ENCODE measurements at places on chromosomes 13 and 19. TPM values are rescaled to one million over a fixed set of nuclear protein-coding genes. Genes with fewer than 3 reads are reported as not detected.

Gene FXYD7
- not detected for total RNA-seq

Gene ENOX1
- 0.74 TPM for total RNA-seq

Gene APLP1
- total RNA-seq = 99.1 TPM

Gene FSTL3
- 153 TPM for total RNA-seq

Gene C1QTNF9
- total RNA-seq = not detected

Gene LCP1
- total RNA-seq = 0.14 TPM

Gene KLF2
- total RNA-seq = 26.8 TPM

Gene EEF2
- 1,090 TPM for total RNA-seq
